ENCODE measurements at places on chromosomes 16 and 17. TPM values are rescaled to one million over a fixed set of nuclear protein-coding genes. Genes with fewer than 3 reads are reported as not detected.

SMCR8 gene
- 35.2 TPM for total RNA-seq

ITGB4 gene
- total RNA-seq: 1.0 TPM

BRIP1 gene
- total RNA-seq: 20.1 TPM

GRCh38 chr17:59374612-59375011 is 43.2 kb downstream of the YPEL2 start:
- H3K27ac ChIP-seq: peak overlapping the region; percentile 85
- H3K4me1 ChIP-seq: peaks cover 51% of the 10 kb centered on the region
- H3K4me3 ChIP-seq: peak overlapping the region; percentile 44
- no peak for DNase-seq

DNA sequence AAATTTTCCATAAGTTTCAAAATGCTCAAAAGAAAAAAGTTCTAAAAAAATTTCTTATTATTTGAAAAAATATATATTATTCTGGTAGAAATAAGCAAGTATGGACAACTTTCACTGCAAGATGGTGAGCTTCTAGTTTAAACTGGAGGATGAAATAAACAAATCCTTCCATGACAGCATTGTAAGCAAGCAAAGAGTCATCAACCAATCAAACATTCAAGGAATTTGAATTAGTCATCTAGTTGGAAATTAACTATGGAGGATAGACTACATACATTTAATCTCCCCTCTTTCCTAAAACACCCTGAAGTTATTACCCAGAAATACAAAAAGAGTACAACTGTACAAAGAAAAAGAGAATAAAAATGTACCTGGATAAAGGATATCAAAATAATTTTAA is 51.0 kb upstream of the IRX5 start:
- no peaks in the 10 kb centered on the region for H3K36me3 ChIP-seq
- H3K27ac ChIP-seq: no peak overlapping the region
- peaks cover 2% of the 10 kb centered on the region for H3K27me3 ChIP-seq
- H3K4me1 ChIP-seq: no peaks in the 10 kb centered on the region

SLC5A2 gene
- 0.53 TPM for total RNA-seq

- H3K4me3 ChIP-seq: peak overlapping the region; percentile 9
- no peak for DNase-seq
- H3K27me3 ChIP-seq: peaks cover 2% of the 10 kb centered on the region
- H3K27ac ChIP-seq: no peak overlapping the region
Measured at GRCh38 chr17:3167574-3167973, 29.7 kb upstream of the OR1A2 start.

DNA sequence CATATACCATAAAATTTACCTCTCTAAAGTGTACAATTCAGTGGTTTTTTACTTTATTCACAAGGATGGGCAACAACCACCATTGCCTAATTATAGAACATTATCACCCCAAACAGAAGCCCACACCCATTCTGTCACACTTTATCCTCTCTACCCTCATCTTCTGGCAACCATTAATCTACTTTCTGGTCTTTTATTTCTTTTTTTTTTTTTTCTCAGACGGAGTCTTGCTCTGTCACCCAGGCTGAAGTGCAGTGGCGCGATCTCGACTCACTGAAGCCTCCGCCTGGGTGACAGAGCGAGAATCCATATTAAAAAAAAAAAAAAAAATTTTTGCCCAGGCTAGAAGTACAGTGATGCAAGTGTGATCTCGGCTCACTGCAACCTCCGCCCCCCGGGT is 90.7 kb upstream of the CLEC18B start:
- H3K4me3 ChIP-seq: no peak overlapping the region
- peaks cover 34% of the 10 kb centered on the region for H3K36me3 ChIP-seq
- H3K27ac ChIP-seq: no peak overlapping the region
- no peaks in the 10 kb centered on the region for H3K27me3 ChIP-seq

- no peak for DNase-seq
- no peaks in the 10 kb centered on the region for H3K27me3 ChIP-seq
- no peak overlapping the region for H3K27ac ChIP-seq
- H3K4me3 ChIP-seq: no peak overlapping the region
- H3K4me1 ChIP-seq: no peaks in the 10 kb centered on the region
Measured at GRCh38 chr16:51287121-51287755, 136.2 kb upstream of the SALL1 start.

- no peak for DNase-seq
- peaks cover 2% of the 10 kb centered on the region for H3K36me3 ChIP-seq
- no peaks in the 10 kb centered on the region for H3K27me3 ChIP-seq
- no peaks in the 10 kb centered on the region for H3K4me1 ChIP-seq
- H3K4me3 ChIP-seq: no peak overlapping the region
Measured at GRCh38 chr17:37170881-37171425, 204.8 kb upstream of the C17orf78 start.

DNA sequence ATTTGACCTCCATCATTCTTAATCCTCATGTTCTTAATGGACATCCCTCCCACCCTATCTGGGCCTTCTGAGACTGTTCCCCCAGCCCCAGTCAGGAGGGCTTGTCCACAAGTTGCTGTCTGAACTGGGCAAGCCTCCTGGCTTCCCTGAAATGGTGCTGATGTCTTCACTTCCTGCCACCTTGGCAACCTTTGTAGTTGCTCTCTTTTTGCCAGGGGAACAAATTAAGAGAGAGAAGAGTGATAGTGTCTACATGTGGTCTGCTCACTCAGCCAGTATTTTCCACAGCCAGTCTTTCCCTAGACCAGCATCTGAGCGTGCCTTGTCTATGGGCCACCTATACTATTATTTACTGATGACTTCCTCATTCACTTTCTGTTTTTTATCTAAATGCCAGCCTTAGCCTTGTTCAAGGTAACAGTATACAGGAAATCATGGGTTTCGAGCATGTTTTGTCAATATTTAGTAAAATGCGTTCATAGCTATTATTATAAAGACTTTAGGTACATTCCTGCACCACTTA is 710.1 kb downstream of the MAF start:
- DNase-seq: no peak
- peaks cover 2% of the 10 kb centered on the region for H3K36me3 ChIP-seq
- H3K27me3 ChIP-seq: no peaks in the 10 kb centered on the region

- DNase-seq: no peak
- H3K27ac ChIP-seq: no peak overlapping the region
- H3K4me1 ChIP-seq: no peaks in the 10 kb centered on the region
- no peaks in the 10 kb centered on the region for H3K36me3 ChIP-seq
Measured at GRCh38 chr17:3003296-3004149, 59.9 kb downstream of the OR1D5 start.
